Posterior vena cava (tissue), 2 donors: ENCODE measurements at places on chromosomes 12 and 14. TPM values are rescaled to one million over a fixed set of nuclear protein-coding genes. Genes with fewer than 3 reads are reported as not detected.

The DICER1 gene
- 52.5 TPM for total RNA-seq

The IL31 gene
- total RNA-seq, result not detected

The MMP17 gene
- 4.3 TPM for total RNA-seq

DNA sequence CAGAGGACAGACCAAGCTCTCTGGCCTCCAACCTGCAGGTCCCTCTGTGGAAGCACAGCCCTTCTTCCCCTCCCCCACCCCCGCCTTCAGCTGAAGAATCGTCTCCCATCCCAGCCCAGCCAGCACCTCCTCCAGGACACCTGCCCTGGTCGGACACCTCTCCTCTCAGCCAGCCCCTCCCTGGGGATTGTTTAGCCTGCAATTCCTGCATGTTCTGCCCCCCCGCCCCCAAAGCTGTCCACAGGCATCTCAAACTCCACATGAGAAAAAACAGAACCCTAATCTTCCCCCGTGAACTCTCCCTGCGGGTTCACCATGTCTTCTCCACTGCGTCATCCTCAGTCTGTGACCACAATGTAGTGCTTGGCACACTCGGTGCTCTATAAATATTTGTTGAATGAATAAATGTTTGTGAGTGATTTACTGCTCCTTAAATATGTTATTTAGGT is 24.1 kb downstream of the PRIMA1 start:
- no peak for DNase-seq

GRCh38 chr12:63957496-63957895 is 113.0 kb downstream of the SRGAP1 start:
- no peak for DNase-seq

DNA sequence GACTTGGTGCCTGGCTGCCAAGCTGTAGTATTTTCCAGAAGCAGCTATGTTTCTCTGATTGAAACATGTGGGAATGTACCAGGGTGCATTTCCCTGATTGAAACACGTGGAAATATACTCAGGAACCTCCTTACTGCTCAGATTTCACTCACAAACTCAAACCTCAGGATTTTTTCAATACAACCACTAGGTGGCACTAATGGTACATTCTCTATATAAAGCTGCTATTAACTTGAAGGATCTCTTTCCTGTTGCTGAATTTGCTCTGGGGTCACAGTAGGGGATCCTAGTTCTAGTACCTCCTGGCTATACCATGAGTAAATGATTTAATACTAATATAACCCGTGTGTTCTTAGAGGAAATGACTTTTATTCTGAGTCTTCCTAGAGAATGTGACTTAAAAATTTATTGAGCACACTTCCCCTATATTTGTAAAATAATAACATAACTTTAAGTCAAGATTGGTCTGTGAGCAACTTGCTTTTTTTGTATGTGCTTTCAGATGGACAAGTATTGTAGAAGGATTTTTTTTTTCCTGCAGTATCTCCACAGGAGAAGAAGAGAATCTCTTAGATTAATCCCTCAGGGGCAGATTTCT is 173.8 kb upstream of the MIS18BP1 start:
- DNase-seq, result no peak

DNA sequence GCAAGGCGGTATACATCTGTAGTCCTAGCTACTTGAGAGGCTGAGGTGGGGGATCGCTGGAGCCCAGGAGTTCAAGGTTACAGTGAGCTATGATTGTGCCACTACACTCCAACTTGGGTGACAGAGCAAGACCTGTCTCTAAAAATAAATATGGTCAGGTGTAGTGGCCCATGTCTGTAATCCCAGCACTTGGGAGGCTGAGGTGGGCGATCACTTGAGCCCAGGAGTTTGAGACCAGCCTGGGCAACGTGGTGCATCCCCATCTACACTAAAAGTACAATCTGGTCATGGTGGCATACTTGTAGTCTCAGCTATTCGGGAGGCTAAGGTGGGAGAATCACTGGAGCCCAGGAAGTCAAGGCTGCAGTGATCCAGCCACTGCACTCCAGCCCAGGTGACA is 40.6 kb downstream of the HECTD1 start:
- DNase-seq, result no peak
